Occipital lobe (tissue), 3 donors: ENCODE measurements at places on chromosomes 2 and 18. TPM values are rescaled to one million over a fixed set of nuclear protein-coding genes. Genes with fewer than 3 reads are reported as not detected.

DNA sequence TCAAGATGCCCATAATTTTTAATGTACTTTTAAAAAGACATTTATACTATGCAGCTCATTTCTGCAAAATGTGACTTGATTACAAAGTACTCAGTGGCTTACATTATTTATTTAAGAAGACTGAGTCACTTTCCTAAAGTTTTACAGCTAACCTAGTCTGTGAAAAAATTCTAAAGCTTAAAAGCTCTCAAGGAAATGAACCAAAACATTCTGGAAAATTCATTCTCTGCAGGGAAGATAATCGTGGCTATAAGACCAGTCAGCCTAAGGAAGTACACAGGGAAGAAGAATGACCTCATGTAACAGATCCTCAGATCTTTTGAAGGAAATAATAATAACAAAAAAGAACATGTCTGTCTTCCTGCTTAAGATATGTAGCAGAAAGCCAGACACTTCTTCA, 232.1 kb upstream of the STK17B start:
- DNase-seq: no peak

PKP4 gene
- 112 TPM for total RNA-seq

SUPT7L gene
- total RNA-seq: 26.0 TPM

DNA sequence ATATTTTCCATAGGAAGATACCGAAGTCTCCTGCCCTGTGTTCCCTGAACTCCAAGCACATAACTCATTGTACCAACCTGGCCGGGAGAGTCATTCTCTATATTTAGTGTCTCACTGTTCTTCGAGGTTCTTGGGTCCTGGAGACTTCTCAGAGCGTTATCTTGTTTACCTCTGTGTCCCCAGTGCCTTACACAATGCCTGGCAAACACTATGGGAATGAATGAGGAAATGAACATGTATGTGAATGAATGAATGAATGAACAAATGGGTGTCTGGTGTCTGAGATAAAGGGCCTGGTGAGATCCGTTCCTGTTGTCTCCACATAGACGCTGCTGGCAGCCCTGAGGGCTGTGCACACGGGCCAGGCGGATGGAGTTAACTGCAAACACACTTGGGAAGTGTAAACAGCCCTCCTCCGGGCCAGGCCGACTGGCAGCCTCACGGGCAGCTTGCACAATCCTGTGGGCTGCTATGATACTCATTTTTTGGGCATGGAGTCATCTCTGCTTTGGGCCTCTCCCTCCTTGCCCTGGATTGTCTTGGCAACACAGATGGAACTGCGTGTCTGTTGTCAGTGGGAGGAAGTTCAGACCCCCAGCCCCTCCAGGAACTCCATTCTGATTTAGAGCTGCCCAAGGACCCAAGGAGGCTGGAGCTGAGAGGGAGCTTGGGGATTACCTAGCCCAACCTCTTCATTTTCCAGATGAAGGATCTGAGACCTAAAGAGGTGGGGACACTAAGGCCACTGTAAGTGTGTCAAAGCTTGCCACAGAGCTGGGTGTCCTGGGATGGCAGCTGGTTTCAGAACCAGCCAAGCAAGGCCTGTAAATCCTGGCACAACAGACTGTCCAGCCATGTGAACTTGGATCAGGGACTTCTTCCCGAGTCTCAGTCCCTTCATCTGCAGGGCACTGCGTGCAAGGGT, 124.4 kb downstream of the INHBB start:
- DNase-seq: no peak

MAPK4 gene
- 30.3 TPM for total RNA-seq

DNA sequence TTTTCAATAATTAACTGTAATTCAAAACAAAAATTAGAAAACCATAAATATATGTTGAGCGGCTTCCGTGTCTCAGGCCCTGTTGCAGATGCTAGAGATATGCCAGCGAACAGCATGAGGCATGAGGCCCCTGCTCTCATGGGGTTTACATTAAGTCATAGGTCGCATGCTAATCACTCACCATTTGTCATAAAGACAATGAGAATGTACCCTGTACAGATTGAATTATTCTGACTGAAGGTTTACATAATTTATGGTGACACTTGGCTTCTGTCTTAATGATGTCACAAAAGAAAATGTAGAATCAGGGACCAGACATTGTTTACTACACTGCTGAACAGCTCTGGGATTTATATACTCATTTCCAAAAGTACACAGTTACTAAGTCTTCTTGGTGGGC, 5.9 kb upstream of the VAPA start:
- no peak for DNase-seq

GRCh38 chr2:189213250-189213649, 33.7 kb upstream of the COL5A2 start:
- DNase-seq: no peak

- DNase-seq: no peak
Measured at GRCh38 chr2:190432567-190433231, 24.5 kb downstream of the MFSD6 start.

DNA sequence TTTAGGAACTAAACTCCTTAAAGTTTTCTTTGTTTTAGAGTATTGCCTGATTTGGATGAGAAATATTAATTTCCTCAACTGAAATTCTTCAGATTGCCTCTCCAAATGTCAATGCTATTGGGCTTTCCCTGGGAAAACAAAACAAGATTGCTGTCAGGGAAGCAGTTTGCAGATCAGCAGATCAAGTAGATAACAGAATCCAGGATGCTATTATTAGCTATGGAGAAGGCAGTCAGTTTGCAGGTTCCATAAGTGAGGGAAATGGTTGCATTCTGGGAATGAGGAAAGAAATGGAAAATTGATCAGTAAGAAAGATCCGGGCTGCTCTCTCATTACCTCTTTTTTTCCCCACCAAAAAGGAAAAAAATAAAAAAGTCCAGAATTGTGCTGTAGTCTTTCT, 11.0 kb downstream of the LINC00305 start:
- DNase-seq: no peak

DNA sequence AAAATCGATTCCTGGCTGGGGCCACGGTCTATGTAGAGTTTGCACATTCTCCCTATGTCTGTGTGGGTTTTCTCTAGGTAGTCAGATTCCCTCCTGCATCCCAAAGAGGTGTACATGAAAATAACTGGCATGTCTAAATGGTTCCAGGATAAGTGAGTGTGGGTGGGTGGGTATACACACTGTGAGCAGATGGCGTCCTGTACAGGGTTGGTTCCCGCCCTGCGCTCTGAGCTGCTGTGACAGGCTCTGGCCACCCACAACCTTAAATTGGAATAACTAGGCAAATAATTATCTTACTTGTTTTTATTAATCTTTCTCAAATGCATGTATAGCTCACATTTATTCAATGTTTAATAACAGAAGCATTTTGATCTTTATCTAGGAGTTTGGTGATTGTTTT, 16.3 kb downstream of the THOC1 start:
- no peak for DNase-seq

GRCh38 chr18:11489266-11489899, 120.0 kb upstream of the SLC35G4 start:
- DNase-seq: no peak

GRCh38 chr2:30883822-30884221, 76.6 kb upstream of the CAPN13 start:
- DNase-seq: no peak

FAM124B gene
- 7.8 TPM for total RNA-seq

- no peak for DNase-seq
Measured at GRCh38 chr2:51103205-51103604, 71.3 kb upstream of the NRXN1 start.
